Activated effector memory CD4-positive, alpha-beta T cell treated with Interleukin-2 at 50 U/mL for 16 hours (primary cell): ENCODE measurements at places on chromosomes 7 and 10.
A peak's percentile ranks its signal among the peaks of the same experiment; 100 is the strongest.

DNA sequence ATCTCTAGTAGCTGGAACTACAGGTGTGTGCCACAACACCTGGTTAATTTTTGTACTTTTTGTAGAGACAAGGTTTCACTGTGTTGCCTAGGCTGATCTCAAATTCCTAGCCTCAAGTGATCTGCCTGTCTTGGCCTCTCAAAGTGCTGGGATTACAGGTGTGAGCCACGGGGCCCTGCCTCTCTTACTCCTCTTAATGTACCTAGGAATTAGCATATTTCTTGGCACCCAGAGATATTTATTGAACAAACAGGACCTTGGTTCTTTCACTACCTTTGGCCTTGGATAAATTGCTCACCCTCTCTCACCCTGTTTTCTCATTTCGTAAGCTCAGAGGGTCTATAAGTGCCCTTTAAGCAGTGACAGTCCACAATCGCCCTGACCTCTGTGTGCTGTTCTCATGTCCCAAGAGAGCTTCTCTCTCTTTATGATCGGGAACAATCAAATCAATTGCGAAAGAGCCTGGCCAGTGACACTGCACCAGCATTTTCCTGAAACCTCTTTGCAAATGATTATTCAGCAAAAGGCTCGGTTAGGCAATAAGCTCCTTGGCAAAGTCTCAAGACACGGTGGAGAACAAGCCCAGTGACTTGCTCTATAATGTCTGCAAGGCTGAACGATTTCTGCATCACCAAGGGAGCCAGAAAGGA is 117.7 kb downstream of the APBB1IP start:
- DNase-seq, result no peak

- DNase-seq, result no peak
Observed at GRCh38 chr7:27616914-27617548, 45.7 kb downstream of the HIBADH start.

DNA sequence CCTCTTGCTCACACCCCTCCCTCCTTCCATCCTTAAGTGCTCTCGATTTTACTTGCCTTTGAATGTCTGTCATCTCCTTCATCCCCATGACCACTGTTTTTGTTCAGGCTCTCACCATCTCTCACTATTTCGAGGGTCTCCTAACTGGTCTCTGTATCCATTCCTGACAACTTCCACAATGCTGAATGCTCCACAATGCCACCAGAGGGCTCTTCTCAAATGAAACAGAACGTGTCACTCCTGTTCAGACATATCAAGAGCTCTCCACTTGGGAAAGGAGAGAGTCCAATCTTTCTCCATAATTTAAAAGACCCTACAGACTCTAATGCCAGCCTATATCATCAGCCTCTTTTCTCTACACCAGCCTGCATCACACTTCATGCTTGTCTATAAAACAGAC is 9.0 kb upstream of the SLC13A1 start:
- DNase-seq, result no peak

DNA sequence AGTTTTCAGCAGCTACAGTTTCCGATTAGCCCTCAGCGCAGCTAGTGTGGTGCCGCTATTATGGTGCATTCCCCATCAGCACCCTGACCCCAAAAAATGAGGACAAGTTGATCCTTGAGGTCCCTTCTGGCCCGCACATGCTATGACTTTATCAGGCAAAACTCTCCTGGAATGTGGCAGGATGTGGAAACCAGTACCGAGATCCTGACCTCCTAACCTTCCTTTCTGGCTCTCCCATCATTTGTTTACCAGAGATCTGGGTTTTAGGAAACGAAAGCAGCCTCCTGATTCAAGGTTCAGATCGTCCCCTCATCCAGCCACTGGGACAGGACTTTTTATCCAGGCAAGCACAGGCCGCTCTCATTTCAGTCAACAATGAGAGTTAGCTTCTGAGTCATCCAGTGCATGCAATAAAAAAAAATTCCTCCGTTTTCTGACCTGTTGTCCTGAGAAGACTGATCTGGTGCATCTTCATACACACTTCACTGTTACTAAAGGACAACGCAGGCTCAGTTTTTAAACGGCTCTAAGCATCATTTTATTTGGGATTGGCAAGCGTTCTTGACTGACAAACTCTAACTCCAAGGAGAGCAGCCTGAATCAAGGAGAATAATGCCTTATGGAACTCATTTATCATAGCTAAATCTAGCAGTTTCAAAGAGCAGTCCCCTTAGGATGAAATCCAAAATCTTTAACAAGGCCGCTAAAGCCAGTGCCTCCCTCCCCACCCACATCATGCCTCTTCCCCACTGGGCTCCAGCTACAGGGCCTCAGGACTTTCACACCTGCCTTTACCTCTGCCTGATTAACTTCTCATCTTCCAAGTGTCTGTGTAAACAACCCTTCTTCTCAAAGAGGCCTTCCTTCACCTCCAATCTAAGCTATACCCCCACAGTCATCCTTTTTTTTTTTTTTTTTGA is 17.1 kb downstream of the PDLIM1 start:
- no peak for DNase-seq

DNA sequence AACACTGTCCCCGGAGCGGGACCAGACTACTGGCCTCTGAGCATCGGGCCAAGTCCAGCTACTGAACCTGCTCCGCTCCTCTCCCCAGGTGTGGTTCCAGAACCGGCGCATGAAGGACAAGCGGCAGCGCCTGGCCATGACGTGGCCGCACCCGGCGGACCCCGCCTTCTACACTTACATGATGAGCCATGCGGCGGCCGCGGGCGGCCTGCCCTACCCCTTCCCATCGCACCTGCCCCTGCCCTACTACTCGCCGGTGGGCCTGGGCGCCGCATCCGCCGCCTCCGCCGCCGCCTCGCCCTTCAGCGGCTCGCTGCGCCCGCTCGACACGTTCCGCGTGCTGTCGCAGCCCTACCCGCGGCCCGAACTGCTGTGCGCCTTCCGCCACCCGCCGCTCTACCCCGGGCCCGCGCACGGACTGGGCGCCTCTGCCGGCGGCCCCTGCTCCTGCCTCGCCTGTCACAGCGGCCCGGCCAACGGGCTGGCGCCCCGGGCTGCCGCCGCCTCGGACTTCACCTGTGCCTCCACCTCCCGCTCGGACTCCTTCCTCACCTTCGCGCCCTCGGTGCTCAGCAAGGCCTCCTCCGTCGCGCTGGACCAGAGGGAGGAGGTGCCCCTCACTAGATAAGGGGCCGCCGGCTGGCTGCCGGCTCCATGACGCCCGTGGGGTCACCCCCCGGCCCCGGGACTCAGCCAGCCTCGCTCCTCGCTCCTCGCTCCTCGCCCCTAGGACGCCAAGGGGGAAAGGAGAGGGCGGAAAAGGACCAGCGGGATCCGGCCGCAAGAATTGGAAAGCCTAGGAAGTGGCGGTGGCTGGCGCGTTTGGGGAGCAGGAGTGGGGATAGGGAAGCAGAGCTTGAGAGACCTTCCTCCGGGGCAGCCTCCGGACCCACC is 3.4 kb downstream of the EVX1 start:
- DNase-seq, result no peak

DNA sequence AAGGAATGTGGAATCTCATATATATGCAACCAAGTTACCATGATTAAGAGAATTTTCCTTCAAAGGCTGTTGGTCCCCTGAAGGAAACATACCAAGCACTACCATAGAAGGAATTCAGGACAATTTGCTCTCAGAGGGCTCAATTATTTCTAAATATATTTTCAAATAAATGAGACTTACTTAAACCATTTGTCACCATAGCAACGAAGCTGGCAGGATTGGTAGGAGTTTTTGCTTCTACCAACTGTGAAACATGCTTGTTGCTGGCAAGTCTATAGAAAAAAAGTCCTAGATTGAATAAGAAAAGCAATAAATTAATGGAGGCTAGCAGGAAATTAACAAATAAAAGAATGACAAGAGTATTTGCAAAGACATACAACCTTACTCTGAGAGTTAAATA is 156.9 kb upstream of the NPSR1 start:
- no peak for DNase-seq

DNA sequence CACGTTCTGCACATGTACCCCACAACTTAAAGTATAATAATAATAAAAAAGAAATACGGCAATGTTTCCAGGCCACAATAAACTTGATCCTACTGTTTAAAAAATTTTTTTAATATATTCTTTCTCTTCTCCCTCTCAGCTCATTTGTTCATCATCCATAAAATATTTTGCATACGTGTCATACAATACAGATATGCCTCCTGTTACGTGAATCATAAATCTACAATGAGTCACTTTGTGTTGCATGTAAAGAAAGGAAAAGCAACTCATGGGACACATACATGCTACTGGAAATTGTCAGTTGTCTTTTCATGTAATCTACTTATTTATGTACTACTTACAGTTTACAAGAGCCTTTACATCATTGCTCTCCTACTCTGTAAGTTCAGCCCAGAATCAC is 1.1 kb upstream of the TECTB start:
- no peak for DNase-seq

DNA sequence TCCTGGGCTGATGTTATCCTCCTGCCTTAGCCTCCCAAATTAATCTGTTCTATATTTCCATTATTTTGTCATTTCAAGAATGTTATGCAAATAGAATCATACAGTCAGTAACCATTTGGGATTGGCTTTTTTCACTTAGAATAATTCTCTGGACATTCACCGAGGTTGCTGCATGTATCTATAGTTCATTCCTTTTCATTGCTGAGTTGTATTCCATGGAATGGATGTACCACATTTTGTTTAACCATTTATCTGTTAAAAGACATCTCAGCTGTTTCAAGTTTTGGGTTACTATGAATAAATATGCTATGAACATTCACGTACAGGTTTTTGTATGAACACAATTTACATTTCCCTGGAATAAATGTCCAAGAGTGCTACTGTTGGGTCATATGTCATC is 44.9 kb downstream of the ARHGAP21 start:
- DNase-seq, result no peak

DNA sequence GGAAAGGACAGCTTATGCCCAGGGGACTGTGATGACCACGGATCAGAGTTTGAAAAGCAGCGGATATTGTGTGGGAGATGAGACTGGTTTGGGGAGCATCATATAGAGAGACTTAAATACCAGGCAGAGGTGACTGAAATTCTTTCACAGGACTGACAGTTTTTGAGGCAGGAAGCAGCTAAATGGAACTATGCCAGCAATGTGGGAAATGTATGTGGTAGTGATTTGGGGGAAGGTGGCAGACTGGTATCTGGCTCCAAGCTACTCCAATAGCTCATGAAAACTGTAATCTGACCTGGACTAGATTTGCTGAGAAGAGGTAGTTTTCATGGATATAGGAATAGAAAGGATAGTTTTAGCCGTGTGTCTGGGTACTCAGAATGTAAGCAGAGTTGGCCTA is 592.6 kb downstream of the REEP3 start:
- DNase-seq, result no peak

DNA sequence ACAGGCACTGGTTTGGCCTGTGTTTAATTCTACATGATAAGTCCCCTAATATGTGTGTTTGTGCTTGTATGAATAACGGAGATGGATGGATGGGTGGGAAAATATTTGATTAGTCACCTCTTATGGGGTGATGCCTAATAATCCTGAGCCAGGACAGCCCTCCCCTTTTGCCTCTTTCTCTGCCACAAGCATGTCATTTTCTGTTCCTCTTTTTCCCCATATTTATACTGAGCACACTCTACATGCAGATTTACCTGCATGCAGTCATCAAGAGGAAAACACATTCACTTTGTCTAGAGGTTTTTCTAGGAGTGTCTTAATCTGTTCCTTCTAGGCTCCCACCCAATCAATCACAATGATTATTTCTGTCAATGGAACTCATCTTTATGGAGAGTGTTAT is 111.6 kb upstream of the TBX20 start:
- no peak for DNase-seq

GRCh38 chr7:98514211-98515031 is 102.7 kb upstream of the NPTX2 start:
- DNase-seq, result no peak

- DNase-seq, result no peak
Observed at GRCh38 chr7:82087099-82087498, 317.3 kb upstream of the HGF start.

- no peak for DNase-seq
Observed at GRCh38 chr7:56079450-56080185, 13.1 kb downstream of the PHKG1 start.

- no peak for DNase-seq
Observed at GRCh38 chr10:89301232-89301631, 614 bp upstream of the IFIT2 start.

GRCh38 chr10:122852261-122852660 is 6.6 kb upstream of the CUZD1 start:
- DNase-seq, result no peak

- DNase-seq, result no peak
Observed at GRCh38 chr7:126449611-126450268, 803.0 kb downstream of the GRM8 start.

DNA sequence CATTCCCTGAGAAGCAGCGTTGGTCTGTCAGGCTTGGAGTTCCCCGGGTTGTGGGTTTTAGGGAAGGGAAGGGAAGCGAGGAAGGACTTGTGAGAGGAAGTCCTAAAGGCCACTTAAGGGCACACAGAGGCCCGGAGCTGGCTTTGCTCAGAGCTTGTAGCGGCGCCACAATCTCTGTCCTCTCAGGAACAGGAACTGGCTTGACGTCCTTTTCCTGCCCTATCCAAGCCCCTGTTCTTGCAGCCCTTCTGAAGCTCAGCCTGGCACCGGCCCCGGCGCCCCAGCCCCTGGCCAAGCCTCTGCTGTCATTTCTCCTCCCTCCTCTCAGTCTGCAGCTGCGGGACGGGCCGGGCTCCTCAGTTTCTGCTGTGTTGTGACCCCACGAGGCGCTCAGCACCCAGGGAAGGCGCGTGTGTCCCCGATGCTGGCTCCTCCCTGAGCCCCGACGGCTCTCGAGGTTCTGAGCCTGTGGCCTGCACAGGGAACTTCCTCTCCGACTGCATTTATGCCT is at the start of gene GIMAP8:
Gene GIMAP8 (plus strand): TSS at position 140 of the 511 bp plus-strand sequence. CDS start 16,069 bp downstream, outside the sequence.
- DNase-seq, result peak; percentile 64
